ENCODE measurements at places on chromosomes 5 and 9.

DNA sequence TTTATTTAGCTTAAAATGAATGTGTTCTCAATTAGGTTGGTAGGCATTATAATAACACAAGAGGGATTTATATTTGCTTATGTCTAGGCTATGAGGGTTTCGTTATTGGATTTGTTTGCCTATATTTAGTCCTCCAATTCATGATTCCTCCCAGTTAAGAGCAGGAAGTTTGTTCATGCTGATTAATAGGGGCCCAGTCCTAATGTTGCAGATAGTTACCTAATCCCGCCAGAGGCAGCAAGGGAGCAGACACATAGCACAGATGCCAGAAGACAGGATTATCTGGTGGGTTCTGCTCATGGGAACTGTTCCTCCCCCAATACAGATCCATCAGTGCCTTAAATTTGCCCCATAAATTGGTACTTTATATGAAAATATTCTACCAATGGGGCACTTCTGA lies 100.8 kb upstream of the TLE4 start:
- DNase-seq: no peak

- DNase-seq: no peak
Measured at GRCh38 chr9:68595868-68596267, 55.2 kb upstream of the TMEM252 start.

DNA sequence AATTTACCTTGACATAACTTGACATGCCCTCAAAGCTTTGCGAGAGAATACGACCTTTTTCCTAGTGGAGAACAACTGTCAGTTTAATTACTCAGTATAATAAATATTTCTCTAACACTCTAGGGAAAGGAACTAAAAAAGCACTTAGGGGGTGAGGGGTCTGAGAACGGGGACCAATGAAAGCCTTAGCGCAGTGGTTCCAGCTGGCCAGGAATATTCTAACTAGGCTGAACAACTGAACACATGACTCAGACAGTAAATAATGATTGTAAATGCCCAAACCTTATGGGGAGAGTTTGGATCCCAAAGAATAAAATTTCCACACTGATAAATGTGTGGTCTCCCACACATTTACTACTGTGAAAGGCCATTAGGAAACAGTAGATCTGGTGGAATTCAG lies 14.9 kb downstream of the MYO10 start:
- DNase-seq: no peak

DNA sequence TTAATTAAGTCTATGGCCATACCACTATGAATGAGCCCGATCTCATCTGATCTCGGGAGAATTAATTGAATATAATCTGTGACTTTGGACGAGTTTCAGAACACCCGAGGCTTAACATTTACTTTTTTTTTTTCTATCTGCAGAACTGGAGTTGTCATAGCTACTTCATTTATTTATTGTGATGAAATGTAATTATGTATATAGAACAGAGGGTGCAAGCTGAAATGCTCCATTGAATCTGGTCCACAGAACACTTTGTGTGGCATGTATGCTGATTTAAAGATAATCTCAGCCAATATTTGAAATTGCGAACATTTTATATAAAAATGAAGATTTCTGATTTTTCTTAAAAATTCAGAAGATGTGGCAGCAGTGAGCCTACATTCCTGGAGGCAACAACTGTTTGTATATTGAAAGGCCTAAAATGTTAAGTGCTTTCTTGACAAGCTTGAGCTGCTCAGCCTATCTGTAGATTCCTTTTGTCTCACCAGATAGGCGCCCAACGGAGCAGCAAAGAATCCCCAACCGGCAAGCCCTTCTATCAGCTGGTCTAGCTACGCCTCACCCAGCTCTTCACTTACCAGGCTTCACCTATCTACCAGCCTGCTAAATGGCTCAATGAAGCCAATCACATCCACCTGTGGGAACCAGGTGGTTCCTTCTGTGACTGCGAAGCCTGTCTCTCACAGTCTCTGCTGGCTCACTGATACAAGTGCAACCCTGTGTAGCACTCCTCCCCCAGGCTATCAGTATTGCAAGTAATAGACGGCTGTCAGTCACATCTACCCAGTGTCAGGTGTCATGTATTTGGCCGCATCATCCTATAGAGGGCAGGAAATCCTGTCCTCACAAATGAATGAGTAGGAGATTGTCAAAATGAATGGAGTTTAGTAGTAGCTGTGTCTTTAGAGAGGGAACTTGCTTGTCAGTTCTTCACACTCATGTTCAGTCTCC lies 170.6 kb upstream of the MRPS30 start:
- DNase-seq: no peak

GRCh38 chr5:145689235-145689634 lies 145.9 kb downstream of the PRELID2 start:
- DNase-seq: no peak

Measured in activated CD4-positive, alpha-beta memory T cell treated with anti-CD3 and anti-CD28 coated beads for 36 hours (primary cell).